EL (cell line): ENCODE measurements at places on chromosomes 16 and 17.

- no peak for DNase-seq
Observed at GRCh38 chr17:74018115-74018514, 185.4 kb upstream of the RPL38 start.

DNA sequence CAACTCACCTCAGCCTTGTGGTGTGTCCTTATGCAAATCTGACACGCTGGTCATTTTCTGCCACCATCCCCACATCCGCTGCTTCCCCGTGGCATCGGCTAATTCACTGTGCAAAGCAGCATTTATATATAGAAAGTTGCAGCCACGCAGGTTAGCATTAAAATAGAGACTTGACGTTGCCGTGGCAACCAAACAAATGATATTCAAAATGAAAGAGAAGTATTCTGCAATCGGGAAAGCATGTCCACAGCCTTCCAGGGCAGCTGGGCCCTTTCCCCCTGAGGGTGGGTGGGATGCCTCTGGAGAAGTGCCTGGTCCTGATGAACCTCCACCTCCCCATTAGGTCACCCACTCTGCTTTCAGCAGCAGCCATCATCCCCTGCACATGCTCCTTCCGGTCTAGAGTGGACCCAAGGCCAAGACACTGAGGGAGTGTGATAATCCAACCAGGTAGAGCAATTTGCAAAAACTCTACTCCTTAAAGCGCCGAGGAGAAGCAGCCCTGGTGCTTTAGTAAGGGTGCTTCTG, 138.7 kb downstream of the GAS7 start:
- DNase-seq: no peak

GRCh38 chr16:84839956-84840355, 20.2 kb downstream of the CRISPLD2 start:
- DNase-seq: peak; percentile 97

DNA sequence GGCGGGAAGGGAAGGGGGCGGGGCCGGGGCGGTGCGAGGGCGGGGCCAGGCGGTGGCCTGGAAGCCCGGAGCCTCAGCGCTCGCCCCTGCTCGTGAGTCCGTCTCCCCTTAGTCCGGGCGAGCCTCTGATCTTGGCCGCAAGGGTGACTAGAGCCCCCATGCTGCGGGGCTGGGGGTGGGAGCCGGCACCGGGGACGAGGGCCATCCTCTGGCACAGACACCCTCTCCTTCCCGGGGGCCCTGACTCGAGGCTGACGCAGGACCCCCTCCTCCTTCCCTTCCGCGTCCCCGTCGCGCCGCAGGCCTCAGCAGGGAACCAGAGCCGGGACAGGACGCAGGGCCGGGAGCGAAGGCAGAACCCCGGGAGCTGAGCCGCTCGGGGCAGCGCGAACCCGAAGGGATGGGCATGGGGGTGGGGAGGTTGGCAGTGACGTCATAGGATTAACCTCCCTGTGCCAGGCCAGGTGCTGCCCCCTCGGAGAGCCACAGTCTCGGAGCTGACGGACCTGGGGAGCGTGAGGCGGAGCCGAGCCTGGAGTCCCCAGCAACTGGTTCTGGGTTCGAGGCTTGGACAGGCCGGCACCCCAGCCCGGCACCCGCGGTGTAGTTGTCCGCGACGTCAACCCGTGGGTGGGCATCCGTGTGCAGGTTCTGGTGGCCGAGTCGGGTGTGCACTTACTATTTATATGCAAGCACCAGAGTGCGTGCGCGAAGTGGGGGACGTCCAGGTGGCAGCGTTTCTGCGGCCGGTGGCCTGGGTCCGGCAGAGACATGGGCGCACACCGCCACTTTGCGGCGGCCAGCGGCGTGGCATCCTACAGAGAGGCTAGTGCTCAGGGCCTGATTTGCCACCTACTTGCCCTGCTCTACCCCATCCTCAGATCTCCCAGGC, 503 bp upstream of the PLCD3 start:
- DNase-seq: peak; percentile 85

GRCh38 chr17:32191306-32191705, 49.0 kb downstream of the RHOT1 start:
- peak; percentile 64 for DNase-seq

GRCh38 chr16:79186196-79186595, 414.3 kb downstream of the MAF start:
- no peak for DNase-seq

DNA sequence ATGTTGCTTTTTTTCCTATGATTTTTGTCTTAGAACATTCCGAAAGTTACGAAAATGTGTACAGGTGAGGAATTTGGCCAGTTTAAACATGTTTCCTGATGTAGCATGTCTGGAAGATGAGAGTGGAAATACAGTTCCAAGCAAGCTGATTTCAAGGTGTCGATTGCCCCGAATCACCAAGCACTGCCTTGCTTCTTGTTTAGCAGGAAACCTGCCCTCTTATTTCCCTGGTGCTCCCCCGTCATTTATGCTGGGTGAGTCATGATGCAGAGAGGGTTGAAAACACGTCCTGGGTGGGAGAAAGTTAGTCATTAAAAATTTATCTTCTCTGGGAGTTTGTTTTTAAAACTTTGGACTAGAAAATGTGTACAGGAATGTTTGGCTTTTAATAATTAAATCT, 608.6 kb upstream of the EEF2KMT start:
- DNase-seq: no peak

- DNase-seq: no peak
Observed at GRCh38 chr16:27618606-27619327, 68.8 kb downstream of the KATNIP start.

DNA sequence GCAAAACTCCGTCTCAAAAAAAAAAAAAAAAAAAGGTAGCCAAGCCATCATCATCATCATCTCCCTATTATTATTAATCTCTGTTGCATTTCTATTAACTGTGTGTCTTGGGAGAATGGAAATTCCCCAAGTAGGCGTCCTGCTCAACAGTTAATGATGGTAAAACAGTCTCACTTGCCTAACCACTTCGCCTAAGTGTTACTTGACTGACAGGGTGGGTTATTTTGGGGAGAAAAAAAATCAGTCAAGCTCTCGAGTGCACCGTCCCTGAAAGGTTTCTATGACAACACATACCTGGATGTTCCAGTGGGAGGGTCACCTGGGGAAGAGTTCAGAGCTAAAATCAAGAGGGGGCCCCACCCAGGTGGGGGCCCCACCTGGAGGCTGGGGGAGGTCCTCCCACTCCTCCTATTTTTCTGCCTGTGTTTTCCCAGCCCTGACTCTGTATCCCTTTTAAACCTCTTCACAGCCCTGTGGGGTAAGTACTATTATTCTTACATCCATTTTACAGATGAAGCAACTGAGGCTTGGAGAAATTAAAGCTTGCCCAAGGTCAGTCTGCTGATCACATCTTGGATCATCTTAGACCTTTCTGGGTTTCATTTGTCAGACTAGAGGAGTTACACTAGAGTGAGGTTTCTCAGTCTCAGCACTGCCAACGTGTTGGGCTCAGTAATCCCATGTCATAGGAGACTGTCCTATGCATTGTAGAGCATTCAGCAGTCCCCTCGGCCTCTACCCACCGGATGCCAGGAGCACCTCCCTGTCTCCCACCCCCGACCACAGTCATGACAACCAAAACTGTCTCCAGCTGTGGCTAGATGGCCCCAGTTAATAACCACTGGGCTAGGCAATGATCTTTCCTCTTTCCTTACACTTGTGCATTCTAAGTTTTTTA, 11.0 kb upstream of the ABAT start:
- no peak for DNase-seq

DNA sequence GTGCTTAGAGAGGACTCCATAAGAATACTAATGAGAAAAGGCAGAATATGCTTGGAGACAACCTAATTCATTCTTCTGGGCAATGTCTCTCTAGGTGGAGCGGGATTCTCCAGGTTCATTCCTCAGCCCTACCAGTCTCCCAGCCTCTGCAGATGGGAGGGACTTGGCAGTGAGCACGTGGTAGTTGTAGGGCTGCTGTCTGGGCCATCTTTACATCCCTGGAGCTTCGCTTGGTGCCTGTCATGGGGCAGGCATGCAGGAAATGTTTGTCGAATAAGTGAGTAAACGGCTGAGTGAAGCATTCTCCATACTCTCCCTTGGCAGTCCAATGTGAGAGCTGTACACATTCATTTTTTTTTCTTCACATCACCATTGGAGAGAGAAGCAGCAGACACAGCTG, 387.5 kb downstream of the UTP18 start:
- DNase-seq: peak; percentile 4

DNA sequence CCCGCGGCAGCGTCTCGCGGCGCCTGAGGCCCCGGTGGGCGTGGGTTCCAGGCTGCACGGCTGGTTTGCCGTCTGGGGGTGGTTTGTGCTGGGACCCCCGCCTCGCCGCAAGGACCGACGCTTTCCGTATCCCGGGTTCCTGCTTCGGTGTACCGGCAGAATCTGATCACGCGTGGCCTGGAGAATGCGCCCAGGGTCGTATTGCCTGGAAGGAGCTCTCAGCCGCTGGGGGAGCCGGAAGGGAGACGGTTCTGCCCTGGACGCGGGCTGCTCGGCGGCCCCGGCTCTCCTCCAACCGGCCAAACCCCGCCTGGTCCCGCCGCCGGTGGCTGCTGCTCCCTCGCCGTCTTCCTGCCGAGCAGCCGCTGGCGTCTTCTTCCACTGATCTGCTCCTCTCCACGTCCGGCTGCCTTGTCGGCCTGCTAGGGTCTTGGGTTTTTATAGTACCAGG, 39.8 kb downstream of the ZNF778 start:
- DNase-seq: peak; percentile 24

DNA sequence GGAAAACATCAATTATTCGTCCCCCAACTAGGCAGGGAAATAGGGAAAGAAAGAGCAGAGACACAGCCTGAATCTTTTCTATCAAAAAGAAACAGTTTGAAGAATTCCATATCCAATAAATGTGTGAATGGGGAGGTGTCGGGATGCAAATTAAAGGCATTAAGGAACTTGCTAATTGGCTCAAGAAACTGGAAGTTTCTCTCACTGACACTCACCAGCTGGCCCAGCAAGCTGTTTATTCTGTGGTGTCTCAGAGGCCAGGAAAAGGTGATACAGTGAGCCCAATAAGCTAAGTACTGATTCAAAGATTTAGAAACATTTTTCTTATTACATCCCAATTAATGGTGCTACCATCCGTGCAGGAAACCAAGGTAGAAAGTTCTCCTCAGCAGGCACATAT, 104.4 kb upstream of the CLEC3A start:
- DNase-seq: no peak

- DNase-seq: no peak
Observed at GRCh38 chr17:35187481-35187880, 6.7 kb downstream of the SLC35G3 start.

DNA sequence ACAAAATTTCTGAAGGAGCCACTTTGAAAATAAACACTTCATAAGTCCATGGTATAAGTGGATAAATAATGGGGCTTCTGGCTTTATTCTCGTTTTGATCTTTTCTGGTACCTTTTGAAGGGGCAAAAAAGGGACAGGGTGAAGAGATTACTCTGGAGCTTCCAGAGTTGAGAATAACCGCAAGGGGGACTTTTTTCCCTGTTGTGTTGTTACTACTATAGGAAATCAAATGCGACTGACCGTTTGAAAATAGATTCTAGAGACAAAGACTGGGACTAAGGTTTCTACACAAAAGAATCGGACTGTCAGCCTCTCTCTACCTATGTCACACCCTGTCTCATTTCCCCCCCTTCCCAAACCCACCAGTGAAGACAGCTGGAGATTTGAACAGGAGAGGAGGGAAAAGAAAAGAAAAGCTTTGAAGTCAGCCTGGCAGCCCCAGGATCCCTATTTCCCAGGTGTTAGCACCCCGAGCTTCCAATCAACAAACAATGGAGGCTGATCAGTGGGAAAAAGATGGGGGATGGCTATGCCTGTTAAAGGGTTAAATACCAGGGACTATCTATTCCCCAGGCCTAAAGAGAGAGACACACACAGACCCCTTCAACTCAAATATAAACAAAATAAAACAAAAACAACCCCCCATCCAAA, 8.4 kb downstream of the HOXB4 start:
- no peak for DNase-seq

DNA sequence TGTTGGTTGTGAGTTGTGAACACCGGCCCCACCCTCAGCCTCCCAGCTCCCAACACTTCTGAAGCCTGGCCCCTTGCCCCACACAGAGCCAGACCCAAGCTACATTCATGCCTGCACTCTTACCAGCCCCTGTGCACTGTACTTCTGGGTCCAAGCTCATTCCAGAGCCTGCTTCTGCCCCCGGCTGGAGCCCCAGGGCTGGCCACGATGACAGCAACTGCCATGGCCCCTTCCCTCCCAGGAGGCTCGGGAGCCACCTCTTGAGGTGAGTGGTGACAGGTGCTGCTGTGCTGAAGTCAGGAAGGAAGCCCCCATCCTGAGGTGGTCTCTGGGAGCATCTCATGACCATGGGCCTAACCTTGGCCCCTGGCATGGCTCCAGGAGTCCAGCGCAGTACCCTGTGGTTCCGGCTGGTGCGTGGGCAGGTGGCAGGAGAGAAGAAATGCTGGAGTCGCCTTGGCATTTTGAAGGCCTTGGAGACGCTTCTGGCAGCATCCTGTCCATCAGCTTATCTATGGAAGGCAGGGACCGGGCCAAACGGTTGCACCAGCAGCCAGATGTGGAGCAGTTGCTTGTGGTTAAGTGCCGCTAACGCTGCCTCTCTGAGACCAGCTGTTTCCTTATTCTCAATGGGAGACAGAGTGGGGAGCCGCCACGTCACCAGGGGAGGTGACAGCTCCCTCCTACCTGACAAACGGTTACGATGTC, 3.9 kb upstream of the CDT1 start:
- DNase-seq: no peak

GRCh38 chr16:81140930-81141780, 45.0 kb upstream of the GCSH start:
- DNase-seq: no peak

DNA sequence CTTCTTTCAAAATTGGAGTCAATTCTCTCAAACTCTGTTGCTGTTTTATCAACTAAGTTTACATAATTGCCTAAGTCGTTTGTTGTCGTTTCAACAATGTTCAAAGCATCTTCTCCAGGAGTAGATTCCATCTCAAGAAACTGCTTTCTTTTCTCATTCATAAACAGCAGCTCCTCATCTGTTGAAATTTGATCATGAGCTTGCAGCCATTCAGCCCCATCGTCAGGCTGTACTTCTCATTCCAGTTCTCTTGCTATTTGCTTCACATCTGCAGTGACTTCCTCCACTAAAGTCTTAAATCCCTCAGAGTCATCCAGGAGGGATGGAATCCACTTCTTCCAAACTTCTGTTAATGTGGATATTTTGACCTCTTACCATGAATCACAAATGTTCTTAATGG, 230.6 kb downstream of the IRF8 start:
- no peak for DNase-seq

- peak; percentile 89 for DNase-seq
Observed at GRCh38 chr17:8225813-8226535, 15.6 kb upstream of the AURKB start.
